CD4-positive, alpha-beta T cell (primary cell): ENCODE measurements at places on chromosomes 5 and 9.

DNA sequence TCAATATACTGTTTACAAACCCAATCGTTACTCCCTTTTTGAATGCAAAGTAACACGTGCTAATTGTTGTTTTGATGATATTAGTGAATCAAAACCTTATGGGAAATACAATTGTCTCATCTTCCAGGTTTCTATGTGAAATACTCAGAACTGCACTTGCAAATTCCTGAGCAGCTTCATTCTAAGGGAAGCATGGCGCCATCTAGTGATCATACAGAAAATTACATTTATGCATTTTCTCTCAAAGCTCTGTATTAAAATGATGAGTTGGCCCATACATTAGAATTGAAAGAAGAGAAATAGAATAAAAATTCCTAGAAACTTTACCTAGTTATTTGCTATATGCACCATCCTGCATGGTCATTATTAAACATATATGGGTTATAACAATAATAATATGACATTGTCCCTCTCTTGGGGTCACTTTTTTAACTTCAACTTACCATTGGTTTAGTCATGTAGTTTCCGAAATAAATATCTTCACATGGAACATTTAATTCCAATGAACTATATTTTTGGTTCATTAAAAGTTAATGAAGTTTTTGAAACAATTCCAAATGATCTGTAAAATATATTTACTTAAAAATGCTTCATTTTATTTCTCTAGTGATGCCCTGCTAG lies 220.0 kb downstream of the PDE4D start:
- no peak for DNase-seq

- no peak for DNase-seq
These were observed 117.5 kb downstream of the ADAMTS2 start for GRCh38 chr5:179227580-179228311.

GRCh38 chr5:9766581-9766980 lies 136.4 kb upstream of the TAS2R1 start:
- no peak for DNase-seq

DNA sequence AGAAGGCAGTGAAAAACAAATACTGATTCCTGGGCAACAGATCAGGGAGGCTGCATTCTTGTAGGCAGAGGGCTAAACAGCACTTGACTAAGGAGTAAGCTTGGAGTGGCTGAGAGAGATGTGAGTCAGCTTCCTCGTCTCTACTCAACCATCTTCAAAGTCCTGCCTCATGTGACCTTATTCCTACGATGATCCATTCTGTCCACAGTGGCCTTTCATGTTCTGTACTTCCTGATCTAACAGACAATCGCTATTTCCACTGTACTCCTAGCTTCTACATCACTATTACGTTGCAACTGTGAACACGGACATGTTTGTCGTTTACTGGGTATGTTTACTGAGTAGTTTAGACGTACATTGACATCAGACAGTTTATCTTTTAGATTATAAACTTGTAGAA lies 365.4 kb downstream of the ARL15 start:
- DNase-seq: no peak

DNA sequence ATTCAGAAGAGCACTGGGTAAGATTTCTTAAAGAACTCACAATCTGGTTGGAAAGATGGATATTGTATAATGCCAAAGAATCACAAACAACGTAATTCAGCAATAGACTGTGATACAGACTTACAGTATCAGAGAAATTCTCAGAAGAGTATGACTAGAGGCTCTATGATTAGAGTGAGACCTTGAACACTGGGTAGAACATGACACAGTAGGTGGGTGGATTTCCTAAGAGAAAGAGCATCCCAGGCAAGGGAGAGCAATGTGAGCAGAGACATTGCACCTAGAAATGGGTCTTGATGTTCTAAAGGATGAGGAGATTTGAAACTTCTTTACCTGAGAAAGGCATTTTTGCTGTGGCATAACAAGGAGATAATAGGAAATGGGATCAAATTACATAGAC lies 27.3 kb upstream of the CAST start:
- DNase-seq: no peak

- DNase-seq: peak; percentile 12
These were observed 24.9 kb upstream of the SH3PXD2B start for GRCh38 chr5:172479034-172479783.

GRCh38 chr5:54401515-54401914 lies 54.0 kb upstream of the HSPB3 start:
- DNase-seq: no peak

GRCh38 chr9:34503406-34503805 lies 19.4 kb downstream of the ENHO start:
- no peak for DNase-seq

- DNase-seq: no peak
These were observed 80.0 kb downstream of the MEGF10 start for GRCh38 chr5:127370631-127371030.

DNA sequence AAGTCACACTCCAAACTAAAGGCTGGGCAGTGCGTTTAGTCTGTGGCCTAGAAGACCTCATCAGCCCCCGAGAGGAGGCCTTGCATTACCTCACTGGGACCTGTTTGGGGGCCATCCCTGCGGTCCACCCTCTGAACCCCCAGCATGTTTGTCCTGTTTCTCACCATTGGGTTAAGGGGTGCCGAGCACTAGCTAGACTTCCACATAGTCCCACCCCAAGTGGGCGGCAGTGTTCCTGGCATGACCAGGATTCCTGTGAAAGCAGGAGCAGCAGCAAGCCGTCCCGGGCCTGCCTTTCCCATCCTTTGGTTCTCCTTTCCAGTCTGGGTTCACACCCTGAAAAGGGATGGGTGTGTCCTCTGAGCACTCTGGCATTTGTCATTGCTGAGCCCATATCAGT lies 26.6 kb upstream of the SAP30L start:
- no peak for DNase-seq

GRCh38 chr5:90933298-90933697 lies 374.7 kb downstream of the ADGRV1 start:
- DNase-seq: no peak

GRCh38 chr5:136200130-136200529 lies 7.2 kb upstream of the SMIM32 start:
- DNase-seq: no peak

DNA sequence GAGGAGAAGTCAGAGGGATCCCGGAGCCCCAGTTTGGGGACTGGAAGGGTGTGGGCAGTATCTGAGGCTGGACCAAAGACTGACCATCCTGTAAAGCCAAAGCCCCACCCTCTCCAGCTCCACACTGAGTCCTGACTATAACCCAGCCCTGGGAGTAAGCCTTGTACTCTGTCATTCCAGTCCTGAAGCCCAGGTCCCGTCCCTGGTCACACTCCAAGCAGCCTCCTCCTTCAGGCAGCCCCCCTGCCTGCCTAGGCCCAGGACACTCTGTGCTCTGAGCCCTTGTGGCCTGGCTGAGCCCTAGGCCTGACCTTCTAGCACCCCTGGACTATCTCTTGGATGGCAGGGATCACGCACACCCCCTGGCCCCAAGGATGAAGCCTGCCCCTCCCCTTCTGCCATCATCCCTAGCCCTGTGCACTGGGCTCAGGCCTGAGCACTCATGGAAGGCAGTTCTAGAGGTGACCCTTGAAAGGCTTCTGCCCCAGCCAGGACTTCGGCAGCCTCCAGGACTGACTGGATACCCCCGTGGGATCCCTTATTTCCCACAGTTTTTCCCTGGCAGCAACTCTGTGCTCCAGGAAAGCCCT lies 28.0 kb upstream of the ENHO start:
- no peak for DNase-seq

DNA sequence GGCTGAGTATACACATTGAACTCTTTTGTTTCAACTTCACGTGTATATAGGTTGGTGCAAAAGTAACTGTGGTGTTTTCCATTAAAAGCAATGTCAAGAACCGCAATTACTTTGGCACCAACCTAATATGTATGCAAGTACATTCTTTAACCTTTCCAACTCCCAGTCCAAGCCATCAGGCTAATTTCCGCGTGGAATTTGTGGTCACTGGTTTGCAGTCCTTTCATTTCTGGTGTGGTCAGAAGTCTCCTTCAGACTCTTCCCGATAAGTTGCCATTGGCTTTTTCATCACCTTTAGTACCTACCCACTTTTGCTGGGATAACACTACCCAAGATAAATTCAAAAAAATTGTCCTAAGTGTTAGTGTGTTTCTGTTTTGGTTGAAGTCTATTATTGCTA lies 84.0 kb downstream of the RGS3 start:
- DNase-seq: no peak

GRCh38 chr9:136346927-136347465 lies 16.5 kb downstream of the DNLZ start:
- no peak for DNase-seq

DNA sequence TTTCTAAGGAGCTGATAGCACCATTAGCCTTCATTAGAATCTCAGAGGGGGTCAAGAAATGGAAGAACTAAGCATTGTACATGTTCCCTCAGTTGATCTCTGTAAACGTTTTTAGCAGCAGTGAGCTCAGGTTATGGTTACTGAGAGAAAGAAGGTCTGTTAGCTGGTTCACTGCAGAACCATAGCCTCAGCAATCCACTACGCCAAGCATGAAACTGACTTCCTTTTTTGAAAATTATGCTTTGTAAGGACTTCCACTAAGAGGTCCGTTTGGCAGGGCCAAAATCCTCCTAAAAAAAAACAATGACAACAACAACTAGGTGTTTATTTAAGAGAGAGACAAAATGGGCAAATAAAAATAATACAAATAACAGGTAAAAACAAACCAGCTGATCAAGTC lies 273.3 kb downstream of the AOPEP start:
- DNase-seq: no peak

GRCh38 chr5:159218595-159219023 lies 9.3 kb upstream of the RNF145 start:
- no peak for DNase-seq

DNA sequence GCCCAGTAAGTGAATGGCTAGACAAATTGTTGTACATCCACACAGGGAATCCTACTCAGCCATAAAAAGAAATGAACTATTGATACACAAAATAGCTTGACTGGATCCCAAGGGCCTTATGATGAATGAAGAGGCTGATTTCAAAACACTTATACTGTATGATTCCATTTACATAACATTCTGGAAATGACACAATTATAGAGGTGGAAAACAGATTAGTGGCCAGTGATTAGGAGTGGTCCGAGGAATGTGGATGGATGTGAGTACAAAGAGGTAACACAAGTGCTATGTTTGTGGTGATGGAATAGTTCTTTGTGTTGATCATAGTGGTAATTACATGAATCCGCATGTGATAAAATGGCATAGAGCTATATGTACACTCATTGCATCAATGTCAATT lies 4.7 kb upstream of the UBLCP1 start:
- DNase-seq: no peak

GRCh38 chr9:99377790-99378775 lies 156.0 kb downstream of the SEC61B start:
- DNase-seq: no peak

DNA sequence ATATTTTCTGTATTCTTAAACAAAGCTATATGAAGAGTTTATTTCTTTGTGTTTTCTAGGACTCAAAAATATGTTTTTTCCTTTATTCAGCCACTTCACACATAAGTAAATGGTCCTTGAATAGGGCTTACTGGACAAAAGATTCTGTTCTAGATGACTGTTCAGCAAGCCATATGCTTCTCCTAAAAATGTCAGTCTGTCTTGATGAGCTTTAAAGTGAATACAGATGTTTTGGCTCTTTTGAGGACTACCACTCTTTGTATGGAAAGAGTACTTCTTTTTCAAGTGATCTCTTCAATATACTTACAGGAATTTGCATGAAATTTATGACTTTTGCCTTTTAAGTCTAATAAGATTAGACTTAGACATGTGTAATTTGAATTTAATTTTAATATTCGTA lies 8.4 kb downstream of the NDUFS4 start:
- no peak for DNase-seq

- DNase-seq: no peak
These were observed 32.5 kb upstream of the OR2K2 start for GRCh38 chr9:111362526-111362925.

DNA sequence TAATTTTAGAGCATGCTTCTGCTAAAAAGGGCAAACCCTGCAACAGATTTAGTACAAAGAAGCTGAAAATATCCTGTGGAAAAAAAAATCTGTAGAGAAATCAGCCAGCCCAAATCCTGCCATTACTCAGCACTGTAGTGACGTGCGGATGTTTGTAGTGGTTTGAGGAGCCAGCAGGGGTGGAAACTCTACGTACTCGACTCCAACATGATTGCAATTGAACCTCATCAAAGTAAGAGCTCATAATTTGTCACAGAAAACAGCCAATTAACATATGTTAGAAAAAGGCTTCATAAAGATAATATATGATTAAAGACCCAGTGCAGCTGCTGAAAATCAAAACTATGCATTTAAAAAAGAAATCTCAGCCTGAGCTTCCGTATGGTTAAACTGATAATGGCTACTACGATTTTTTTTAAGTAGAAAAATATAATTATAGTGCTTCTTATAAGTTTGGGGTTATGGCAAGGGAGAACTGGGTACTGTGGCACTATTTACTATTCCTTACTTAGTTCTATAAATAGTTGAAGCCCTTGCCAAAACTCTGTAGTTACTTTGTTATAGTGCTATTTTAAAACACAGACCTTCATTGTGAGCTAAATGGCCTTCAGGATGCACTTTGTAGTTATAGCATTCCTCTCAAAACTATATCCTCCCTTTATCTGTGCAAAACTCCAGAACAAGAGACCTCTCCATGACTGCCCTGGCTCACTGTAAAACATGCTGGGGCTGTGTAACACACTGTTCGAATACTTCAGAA lies 49.4 kb downstream of the MEF2C start:
- DNase-seq: peak; percentile 40

DNA sequence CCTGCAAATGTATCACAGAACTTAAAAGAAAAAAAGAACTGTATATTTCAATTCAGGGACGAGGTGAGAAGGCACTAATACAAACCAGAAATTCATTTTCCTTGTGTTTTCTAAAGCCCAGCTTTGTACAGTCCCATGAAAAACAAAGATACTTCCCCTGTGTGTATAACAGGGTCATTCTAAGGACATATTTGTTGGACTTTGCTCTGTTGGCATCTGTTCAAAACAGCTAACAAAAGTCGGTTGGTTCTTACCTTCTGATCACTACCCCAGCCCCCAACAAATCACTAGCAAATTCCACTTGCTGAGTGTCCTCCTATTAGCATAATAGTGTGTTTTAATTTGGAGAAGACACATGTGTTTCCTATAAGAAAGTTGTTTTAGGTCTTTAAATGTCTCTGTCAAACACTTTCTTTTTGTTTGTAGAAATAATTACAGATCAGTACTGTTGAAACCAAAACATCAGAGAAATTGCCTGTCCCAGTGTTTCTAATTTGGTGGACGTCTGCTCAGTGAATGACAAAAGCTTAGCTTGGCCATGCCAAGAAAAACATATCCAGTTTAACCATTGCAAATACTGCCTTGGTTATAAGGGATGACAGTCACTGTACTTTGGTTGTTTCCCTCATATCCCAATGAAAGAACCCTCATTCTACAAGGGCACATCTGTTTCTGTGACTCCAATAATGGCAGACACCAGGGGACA lies 480.5 kb downstream of the EBF1 start:
- DNase-seq: no peak

DNA sequence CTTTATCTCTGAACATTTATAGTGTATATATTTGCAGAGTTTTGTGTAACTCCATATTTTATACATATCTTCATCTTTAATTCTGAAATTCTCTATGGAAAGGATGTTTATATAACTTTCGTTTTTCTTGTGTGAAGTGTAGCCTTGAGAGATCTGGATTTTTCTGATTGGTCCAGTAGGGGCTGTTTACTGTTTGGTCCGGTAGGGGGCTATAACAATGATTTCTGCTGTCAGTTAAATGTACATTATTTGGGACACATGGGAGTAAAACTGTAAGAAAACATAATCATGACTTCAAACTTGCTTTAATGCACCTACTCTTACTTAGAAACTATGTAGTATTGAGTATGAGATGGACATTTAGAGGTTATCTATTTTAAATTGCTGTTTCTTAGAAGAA lies 527.1 kb upstream of the ARRDC3 start:
- DNase-seq: no peak
